ENCODE measurements at places on chromosomes 11 and 22. TPM values are rescaled to one million over a fixed set of nuclear protein-coding genes. Genes with fewer than 3 reads are reported as not detected.

Gene UPK3A
- not detected for polyA plus RNA-seq

Gene SART1
- 51.6 TPM for polyA plus RNA-seq

GRCh38 chr11:61602775-61603569 lies 22.1 kb upstream of the SYT7 start:
- no peak for DNase-seq

DNA sequence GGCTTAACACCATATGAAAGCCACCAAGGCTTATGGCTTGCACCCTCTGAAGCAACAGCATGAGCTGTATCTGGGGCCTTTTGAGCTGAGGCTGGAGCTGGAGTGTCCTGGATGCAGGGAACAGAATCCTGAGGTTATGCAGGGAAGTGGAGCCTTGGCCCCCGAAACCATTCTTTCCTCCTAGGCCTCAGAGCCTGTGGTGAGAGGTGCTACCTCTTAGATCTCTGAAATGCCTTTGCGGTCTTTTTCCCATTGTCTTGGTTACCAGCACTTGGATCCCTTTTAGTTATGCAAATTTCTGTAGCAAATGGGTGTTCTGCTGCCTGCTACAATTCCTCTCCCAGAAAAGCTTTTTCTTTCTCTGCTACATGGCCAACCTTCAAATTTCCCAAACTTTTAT lies 72.7 kb upstream of the CLPB start:
- DNase-seq: no peak

Measured in right lung (tissue), 10 donors.